CD8-positive, alpha-beta memory T cell (primary cell): ENCODE measurements at places on chromosomes 3 and 15.

- no peak for DNase-seq
Observed at GRCh38 chr3:19363071-19363470, 214.8 kb downstream of the KCNH8 start.

DNA sequence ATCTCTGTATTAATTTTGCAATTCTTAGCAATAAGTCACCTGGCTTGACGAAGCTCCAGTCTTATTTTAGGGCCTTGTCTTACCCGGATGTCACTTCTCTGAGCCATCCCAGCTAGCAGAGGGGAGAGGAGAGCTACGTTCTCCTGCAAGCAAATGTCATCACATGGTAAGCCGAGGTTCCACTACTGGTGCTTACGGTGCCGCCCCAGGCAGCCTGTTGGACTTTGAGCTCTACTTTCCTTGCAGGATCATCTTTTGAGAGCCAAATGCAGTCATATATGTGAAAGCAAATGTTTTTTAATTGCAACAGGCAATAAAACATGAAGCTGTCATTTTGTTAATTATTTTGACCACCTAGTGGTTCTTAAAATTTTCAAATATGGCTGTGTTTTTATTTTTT, 140.9 kb downstream of the FAM43A start:
- DNase-seq = no peak

GRCh38 chr15:47711655-47712054, 5.7 kb upstream of the SEMA6D start:
- no peak for DNase-seq

GRCh38 chr3:177693616-177694264, 496.5 kb upstream of the TBL1XR1 start:
- DNase-seq = no peak

GRCh38 chr3:177137774-177138705, 59.2 kb downstream of the TBL1XR1 start:
- no peak for DNase-seq

GRCh38 chr3:32381922-32382321, 9.7 kb upstream of the CMTM7 start:
- DNase-seq = no peak
